ENCODE measurements at places on chromosomes 11 and 22.

DNA sequence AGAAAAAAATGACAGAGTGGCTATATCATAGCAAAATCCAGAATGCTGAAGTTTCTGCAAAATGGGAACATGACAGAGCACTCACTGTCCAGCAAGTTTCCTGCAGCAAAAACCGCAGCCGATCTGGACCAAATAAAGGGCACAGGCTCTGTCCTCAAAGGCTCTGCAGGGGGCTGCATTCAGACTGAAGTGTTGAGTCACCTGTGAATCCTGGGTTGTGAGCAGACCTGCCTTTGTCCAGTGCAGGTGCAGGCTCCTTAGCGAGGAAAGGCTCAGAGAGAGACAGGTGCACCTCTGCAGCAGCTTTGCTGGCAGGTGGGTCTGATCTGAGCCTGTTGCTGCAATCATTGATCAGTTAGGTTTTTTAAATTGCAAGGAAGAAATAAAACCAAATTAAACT is 29.3 kb upstream of the NFAM1 start:
- no peak for DNase-seq

- DNase-seq = no peak
Measured at GRCh38 chr11:48054994-48055291, 74.6 kb downstream of the PTPRJ start.

GRCh38 chr11:121841487-121842191 is 274.4 kb downstream of the BLID start:
- DNase-seq = no peak

DNA sequence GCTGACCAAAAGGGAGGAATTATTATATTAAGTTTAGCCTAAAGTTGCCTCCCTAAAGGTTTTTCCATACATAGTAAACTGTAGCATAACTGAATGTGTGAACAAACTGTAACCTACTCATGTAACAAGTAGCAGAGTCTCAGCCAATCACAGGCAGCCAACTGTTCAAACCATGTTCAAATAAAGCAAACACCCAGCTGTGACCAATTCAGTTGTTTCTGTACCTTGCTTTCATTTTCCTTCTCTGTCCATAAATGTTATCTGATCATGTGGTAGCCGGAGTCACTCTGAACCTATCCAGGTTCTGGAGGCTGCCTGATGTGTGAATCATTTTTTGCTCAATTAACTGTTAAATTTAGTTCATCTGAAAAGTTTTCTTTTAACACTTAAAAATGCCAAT is 373.5 kb downstream of the GUCY1A2 start:
- DNase-seq = no peak

DNA sequence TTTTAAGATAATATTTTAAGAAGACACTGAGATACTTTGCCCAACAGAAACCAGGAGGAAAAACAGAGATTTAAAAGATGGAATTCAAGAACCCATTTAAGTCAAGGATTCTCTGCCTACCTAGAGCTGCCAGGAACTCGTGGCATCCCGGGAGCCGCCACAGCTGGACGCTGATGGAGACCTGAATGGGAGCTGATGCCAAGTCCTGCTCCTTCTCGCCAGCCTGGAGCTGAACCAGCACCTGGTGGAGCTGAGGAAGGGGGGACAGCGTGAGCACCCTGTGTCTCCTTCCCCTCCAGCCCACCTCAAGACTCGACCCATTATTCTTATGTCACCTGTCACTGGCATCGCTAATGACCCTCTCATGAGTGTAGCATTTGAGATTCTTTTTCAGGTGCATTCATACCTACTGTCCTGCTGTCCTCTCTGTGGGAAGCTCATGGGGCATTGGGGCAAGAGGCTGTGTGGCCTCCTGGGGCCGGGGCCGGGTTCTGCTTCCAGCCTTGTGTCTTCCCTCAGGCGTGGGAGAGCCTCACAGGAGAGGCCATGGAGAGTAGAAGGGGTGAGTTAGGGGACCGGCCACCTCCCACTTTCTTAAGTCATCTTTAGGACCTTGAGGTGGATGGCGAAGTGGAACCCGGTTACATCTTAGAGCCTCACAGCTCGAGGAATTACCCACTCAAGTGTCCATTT is 70.8 kb upstream of the PITPNB start:
- DNase-seq = no peak

DNA sequence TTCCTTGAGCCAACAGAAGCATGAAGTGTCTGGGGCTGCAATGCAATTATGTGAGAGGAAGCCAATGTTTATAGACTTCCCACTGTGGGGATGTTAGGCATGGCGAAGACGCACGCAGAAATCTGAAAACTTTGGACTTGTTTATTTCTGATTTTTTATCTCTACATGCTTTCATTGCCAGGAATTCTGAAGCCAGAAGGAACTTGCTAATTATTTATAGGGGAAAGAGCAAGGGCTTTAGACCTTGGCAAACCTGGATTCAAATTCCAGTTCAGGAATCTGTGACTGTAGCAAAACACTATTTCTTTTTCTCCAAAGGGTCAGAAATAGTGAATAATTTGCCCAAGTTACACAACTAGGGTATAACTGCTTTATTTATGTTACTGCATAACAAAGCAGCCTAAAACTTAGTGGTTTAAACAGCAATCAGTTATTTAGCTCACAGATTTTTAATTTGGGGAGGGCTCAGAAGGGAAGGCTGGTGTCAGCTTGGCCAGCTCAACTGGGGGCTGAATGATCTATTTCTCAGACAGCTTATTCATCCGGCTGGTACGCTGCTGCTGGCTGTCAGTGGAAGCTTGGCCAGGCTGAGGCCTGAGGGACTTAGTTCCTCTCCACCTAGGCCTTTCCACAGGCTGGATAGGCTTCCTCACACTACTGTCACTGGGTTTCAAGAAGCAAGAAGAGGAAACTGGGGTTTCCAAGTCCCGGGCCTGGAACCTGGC is 1.9 kb upstream of the OR6Q1 start:
- DNase-seq = no peak

DNA sequence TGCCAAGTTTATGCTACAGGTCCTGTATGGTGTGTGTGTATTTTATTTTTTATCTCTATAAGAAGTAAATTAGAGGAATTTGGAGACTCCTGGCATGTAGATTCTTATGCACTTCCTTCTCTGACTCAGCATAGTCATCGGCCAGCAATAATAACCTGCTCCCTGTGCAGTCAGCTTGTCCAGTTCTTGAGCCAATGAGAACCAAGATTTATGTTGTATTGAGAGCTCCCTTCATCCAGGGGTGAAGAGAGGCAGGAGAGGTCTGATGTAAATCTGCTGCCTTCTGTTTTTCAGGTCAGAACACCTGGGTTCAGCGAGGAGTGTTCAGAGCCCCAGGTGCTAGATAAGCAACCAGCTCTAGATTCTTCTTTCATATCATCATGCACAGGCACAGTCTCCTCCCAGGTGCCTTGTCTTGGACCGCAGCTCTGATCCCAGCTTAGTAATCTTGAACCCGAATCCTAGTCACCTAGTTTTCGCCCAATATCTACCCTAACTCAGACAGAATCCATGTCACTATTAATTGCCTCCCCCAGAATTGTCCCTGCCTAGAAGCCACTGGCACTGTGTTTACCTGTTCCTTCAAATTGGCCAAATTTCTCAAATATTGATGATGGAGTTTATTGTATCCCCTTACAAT is 328.2 kb upstream of the NCAM1 start:
- peak; percentile 25 for DNase-seq

DNA sequence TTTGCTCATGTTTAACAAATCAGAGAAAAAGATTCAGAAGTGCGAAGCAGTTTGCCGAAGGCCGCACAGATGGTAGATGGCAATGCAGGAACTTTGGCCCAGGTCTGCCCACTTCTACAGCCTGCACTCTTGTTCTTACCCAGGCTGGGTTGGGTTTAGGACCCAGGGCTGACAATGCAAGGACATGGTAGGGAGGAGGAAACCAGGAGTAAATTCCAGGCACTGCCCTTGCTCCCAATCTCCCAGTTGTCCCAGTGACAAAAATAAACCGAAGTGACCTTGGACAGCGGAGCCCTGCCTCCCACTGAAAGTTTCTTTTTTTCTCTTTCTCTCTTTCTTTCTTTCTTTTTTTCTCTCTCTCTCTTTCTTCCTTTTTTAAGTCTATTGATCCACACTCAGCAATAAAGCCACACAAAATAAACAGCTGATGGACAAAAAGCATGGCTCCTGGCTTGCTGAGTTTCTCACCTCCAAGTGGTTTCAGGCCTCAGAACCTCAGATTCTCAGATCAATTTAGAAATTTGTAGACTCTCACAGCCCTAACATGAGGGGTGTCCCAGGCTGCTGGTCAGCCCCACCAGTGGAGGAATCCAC is 33.5 kb upstream of the FCHSD2 start:
- no peak for DNase-seq

DNA sequence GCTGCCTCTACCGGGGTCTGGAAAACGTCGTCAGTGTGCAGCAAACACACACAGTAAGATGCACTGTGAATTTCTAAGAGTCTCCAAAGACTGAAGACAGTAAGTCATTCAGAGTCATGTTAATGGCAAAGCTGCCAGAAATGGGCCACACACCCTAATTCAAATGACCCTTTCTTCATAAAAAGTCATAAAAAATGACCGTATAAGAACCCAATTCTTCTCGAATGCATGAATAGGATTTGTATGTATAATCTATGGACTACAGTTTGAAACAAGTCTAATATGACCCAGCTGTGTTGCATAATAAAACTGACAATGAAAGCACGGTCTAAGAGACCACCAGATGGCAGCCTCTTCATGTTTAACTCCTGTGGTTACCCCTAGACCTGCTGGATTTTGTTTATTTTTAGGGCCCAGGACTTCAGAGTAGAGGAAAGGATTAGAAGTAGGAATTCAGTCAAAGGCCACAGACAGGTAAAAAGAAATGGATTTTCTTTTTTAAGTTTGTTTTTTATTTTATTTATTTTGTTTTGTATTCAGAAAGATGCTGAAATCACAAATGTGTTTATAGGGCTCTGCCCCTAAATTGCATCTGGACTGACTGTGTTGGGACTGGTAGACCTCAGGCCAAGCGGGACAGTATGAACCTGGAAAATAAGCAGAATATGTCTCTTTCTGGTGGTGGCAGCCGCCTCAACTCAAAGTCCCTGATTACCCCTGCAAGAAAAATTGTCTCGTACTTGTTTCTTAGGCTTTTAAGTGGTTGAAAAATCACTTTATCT is 32.1 kb upstream of the SLC5A12 start:
- DNase-seq = no peak

DNA sequence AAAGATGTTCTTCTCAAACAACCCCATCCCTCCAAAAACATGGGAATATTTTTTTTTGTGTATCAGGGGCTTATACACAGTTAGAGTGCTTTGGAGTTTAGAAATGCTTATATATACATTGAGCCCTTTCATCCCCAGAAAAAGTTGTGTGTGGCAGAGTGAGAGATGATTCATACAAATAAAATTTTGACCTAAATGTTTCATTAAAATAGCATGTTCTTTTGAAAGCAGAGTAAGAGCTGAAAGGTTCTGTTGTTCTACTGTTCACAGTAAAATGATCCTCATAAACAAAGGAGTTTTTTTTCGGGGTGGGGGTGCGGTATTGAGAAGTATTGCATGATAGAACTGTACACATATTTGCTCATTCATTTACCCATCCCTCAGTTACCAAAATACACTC is 512.4 kb downstream of the DLG2 start:
- DNase-seq = no peak

- no peak for DNase-seq
Measured at GRCh38 chr11:102361086-102362031, 14.3 kb downstream of the BIRC2 start.

All from stimulated activated effector memory CD8-positive, alpha-beta T cell treated with anti-CD3 and anti-CD28 coated beads, Interleukin-12 subunit alpha, Interleukin-12 subunit beta, amount 100 ng/mL, for 72 hours (primary cell).